ENCODE measurements at places on chromosomes 1 and 21.

- DNase-seq: no peak
These were observed 5.9 kb downstream of the RHEX start for GRCh38 chr1:206058927-206059292.

DNA sequence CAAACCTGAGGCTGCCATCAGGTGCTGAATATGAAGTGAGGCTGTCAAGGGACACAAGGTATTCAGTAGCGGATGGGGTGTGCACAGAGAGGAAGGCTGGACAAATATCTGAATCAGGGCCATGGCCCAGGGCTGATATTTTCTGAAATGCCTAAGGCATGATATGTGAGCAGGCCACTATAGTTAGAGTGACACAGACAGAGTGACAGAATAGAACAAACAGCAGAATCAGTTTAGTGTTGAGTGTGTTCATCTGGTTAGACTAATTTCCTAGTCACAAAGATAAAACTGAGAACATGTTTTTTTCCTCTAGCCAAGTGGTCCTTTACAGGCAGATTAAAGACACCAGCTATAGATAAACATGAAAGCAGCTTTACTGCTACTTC lies 3.9 kb downstream of the OVAAL start:
- DNase-seq: no peak

- DNase-seq: no peak
These were observed 57.9 kb downstream of the CDC42BPA start for GRCh38 chr1:227260433-227260832.

DNA sequence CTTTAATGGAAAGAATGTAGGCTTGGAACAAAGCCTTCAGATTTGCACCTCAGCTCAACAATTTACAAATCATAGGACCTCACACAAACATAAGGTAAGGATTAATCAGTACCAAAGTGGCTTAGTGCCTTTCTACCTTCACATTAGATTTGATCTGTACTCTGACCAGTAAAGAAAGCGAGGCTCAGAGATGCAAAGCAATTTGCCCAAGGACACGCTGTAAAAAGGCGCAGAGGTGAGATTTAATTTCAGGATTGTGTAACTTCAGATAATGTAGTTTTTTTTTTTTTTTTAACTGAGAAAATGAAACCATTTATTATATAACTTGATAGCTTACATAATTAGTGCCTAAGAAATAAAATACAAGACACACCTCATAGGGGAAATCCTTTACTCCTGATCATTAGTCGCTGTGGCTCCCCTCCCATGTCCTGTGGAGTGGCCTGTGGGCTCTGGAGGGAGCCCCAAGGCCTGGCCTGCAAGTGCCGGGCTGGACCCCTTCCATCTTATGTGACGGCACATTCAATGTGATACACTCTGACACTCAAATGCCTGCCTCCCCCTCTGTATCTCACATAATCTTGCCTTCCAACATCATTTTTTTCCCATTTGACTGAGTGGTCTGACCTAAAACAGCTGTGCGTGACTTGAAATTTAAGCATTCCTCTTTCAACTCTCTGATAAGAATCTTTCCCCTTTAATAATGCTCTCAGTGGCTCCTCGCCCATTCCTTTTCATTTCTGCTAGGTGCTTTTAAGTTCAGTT lies 426.5 kb upstream of the DAB1 start:
- no peak for DNase-seq

DNA sequence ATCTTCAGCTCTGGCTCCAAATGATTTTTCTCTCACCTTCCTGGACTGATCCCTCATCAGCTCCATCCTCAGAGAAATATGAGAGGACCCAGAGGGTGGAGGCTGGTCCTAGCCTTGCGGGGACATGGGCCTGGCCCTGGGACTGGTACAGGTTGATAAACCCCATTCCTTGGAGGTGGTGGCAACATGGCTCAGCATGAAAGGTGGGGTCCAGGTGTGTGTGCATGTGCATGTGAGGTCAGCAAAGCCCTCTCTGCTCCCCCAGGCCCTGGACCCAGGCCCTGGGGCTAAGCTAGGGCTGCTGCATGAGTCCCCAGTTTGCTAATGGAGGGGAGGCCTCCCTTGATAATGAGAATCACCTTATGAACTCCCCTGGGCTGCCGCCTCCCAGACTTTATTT lies 363.1 kb downstream of the MATN1 start:
- DNase-seq: no peak

DNA sequence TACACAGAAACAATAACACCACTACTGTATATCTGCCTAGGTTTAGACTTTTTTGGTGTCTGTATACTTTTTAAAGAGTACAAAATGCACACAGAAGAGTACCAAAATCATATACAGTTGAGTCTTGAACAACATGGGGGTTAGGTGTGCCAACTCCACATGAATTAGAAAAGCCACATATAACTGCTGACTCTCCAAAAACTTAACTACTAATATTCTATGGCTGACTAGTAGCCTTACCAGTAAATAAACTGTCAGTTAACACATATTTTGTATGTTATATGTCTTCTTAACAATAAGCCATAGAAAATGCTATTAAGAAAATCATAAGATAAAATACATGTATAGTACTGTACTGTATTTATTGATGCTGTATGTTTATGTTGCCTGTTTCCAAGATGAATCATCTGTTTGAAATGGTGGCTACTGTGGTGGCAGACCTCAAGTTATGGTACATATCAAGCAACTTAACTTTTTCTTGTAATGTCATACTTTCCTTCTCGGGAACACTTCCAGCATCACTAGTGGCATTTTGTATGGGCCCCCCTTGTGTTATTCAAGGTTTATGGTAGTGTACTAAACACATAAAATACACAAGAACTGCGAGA lies 71.2 kb downstream of the LHX4 start:
- DNase-seq: no peak

DNA sequence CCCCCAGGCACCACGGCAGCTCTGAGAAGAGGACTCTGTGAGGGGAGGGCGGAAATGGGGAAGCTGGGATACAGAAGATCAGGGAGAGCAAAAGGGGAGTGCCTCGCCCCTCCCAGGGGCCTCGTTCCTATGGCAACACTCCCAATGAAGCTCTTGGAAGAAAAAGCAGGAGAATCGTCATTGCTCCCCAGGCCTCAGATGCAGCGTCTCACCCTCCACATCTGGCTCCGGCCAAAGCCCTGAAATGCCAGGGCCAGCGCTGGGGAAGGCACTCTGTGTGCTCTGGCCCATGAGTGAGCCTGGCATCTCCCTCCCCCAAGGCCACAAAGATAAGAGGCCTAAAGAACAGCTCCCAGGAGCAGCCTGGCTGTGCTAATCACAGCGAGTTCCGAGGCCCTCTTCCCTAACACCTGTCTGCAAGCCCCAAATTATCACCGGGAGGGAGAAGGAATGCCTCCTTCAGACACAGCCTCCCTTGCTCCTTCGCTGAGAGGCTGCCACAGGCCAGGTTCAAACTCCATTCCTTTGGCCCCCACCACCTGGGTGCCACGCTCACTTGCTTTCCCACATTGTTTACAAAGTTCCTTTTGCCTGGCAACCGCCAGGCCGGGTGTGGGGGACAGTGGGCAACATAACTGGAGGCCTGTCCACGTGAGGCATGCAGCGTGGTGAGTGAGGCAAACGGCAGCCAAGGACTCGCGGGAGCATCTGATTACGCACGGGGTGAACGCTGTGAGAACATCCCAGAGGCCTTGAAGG lies 27.8 kb downstream of the ECE1 start:
- peak; percentile 67 for DNase-seq

DNA sequence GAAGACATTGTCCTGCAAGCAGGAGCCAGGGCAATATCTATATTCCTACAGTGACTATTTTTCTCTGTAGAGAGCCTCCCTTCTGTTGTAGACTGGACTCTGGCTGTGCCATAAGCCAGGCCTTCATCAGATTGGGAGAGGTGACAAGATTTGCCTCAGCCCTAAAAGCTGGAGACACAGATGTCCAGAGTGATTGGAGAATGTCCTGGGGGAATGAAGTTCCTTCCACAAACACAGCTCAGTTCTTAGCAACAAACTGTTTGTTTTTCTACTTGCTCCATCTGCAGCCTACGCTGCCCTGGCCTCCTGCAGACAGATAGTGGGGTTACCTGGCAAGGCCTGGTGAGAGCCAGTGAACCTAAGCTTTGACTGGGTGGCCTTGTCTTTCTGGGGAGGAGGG lies 29.9 kb upstream of the SNX27 start:
- DNase-seq: no peak

DNA sequence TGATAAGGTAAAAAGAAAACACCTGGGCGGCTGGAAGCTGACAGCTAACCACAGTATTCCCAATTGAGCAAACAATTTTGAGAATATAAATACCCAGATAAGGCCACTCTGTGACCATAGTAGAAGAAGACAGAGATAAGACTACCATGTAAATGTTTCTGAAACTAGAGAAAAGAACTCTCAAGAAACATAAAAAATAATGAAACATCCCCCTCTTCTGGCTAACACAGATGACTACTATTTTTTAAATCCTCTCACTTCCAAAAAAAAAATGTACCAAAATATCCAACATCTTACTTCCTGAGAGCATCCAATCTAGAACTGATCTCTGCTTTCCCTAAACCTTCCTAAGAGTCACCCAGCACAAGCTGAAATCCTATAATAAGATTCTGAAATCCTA lies 125.9 kb downstream of the HFM1 start:
- no peak for DNase-seq

GRCh38 chr1:95223110-95223509 lies 10.9 kb upstream of the RWDD3 start:
- DNase-seq: peak; percentile 17

DNA sequence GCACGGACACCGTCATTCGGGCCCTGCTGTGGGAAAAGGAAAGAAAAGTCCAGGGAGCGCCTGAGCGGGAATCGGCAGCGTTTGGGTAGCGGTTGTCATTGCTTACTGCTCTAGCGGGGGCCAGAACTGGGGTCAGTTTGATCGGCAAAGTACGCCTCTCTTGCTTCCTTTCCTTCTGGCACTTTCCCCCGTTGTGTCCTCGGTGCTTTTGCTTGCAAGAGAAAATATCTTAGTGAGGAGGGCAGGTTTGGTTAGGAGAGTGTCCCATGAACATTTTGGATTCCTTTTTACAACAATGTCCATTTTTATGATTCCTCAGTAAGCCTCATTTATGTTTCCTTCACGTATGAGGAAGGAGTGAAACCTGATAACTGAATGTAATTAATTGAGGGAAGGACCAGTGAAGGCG lies 670 bp downstream of the ST3GAL3 start:
- DNase-seq: no peak

DNA sequence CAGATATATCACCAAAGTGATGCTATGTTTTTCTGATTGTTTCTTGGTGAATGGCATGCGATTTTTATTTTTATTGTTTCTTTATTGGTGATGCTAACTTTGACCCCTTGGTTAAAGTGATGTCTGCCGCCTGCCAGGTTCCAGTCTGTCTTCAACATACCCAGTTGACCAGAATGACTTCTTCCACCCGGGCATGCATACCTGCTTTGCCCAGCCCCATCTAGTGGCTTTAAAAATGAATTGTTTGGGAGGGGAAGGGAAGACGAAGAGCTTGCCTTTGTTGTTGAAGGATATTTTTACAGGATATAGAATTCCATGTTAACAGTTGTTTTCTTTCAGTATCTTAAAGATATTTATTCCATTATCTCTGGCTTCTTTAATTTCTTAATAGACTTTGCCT lies 65.1 kb downstream of the ATG4C start:
- no peak for DNase-seq

- peak; percentile 83 for DNase-seq
These were observed 27.0 kb downstream of the SERTAD4 start for GRCh38 chr1:210259561-210259960.

GRCh38 chr21:44637018-44637850 lies at the start of gene KRTAP10-10:
Gene KRTAP10-10 (plus strand): TSS chr21:44637356. CDS start chr21:44637418, 62 bp downstream.
- no peak for DNase-seq

DNA sequence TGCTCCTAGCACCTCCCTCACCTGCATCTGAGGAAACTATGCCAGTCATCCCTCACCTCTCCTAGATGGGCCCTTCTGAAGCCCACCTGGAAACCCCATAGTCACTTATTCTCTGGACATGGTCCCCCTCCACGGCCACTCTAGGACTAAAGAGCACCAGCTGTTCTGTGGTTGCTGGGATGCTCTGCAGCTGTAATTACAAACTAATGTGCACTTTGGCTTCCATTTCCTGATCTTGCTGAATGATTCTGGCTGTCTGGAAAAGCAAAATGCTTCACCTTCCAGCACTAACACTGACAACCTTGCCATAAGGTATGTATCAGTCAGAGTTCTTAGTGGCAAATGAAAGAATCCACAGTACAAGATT lies 48.7 kb upstream of the PSEN2 start:
- no peak for DNase-seq

DNA sequence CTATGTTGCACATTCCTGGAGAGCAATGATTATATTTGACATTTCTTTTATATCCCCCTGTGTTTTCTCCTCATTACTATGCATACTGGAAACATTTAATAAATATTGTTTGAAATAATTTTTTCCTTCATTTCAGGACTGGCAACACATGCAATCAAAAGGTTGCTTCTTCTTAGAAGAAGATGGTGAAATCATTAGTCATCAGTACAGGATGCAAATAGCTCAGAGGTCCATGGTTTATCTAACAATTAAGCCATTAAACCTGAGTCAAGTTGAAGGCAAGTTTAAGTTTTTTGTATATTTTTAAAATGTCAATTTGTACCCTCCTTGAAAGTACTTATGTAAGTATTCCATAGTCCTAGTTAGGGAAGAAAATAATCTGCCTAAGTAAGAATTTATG lies 22.5 kb downstream of the EFCAB7 start:
- DNase-seq: no peak

GRCh38 chr1:221217029-221217428 lies 337.8 kb downstream of the HLX start:
- DNase-seq: no peak

DNA sequence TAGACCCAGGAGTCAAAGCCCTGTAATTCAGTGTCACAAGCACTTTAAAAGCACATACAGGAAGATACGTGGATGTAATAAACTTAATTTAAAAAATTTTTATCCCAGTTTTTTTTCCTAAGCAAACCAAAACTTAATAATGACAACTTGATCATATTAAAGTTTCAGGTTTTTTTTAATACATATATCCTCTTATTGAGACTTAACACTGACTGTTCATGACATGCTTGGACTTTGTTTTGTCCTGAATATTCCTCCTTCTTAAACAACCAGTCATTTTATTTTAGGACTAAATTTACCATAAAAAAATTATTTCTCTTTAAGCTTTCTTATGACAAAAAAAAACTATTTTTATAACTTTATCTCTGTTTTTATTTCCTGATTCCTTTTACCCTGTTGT lies 64.1 kb downstream of the WDR4 start:
- DNase-seq: no peak

- no peak for DNase-seq
These were observed 252.8 kb downstream of the FOXD2 start for GRCh38 chr1:47690341-47691250.
